ENCODE measurements at places on chromosomes 5 and 9.

DNA sequence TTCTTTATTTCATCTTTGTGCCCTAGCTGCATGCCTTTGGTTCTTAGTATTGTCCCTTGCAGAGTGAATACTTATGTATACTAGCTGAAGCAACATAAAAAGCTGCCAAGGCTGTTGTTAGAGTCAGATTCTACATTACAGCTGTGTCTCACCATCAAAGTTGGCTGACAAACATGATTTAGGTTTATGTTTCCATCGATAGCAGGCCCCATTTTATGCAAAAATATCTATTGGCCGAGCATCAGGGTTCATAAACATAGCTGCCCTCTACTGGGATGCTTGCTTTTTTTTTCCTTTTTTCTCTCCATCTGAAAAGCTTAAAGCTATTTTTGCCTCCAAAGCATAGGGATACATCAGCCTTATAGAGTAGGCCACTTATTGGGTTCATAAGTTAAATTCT is 68.0 kb downstream of the FAM174A start:
- DNase-seq, result no peak

GRCh38 chr5:140547508-140548299 is at the start of gene EIF4EBP3:
TSS of gene EIF4EBP3 (plus strand) at chr5:140547662. CDS start at chr5:140547738, 76 bp downstream.
- peak; percentile 90 for DNase-seq

DNA sequence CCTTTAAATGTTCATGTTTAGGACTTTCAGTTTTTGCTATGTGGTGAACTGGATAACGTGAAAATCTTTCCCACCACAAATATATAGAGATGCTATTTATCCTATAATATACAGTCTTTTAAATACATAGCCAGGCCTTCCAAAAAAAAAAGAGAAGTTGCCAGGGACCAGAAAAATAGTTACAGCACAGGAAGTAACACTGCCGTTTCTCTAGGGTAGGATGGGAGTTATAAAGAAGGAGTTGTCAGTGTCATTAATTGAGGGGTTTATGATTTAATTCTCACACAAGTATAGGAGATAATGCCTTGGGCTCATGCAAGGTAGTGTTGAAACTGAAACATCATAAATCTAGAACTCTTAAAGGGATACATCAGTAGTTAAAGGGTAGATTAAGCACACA is 83.9 kb downstream of the LRRC70 start:
- DNase-seq, result no peak

DNA sequence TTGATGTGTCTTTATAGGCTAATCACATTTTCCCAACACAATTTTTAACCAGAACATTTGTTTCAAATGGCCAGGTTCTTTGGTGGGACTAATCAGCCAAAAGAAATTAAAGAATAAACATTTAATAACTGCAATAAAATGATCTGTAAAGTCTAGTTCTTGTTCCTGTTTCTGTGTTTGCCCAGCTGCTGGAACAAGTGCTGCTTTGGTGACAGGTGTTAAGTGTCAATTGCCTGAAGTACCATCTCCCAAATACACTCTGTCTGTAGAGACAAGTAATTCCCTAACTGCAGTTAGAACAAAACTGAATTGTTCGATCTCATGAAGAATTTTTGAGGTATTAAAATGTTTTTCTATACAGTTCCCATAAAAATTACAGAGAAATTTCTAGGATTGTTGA is 402.3 kb upstream of the CHD1 start:
- no peak for DNase-seq

- DNase-seq, result peak; percentile 85
Observed at GRCh38 chr5:34656001-34656699, at the start of gene RAI14. TSS of gene RAI14 (plus strand) at chr5:34656328. CDS start at chr5:34686920, 30,592 bp downstream.

DNA sequence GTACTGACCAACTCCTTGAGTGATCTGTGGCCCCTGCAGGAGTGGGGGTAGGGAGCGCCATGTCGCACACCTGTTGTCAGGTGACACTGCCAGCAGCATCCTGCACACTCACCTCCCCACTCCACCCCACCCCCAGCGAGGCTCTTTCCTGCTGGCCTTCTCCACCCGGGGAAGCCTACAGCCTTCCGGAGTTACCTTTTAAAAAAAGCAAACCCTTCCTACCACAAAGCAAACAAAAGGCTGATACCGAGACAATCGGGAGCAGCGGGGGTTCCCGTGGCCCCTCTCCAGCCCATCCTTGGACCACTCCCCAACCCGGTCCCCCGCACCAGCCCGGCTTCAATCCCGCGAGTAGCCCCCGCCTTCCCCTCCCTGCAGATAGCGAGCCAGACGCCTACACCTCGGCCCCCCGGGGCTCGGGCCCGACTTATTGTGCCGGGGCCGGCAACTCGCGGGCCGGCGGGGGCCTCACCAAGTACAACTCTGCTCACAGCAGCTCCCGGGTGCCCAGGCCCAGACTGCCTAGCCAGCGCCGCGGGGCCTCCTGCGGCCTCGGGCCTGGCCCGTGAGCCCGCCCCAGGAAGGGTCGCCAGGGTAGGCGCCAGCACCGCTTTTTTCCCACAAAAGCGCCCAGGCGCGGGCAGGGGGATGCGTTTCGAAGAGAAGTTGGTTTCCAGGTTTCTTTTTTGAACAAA is 724 bp downstream of the MACROH2A1 start:
- DNase-seq, result no peak

DNA sequence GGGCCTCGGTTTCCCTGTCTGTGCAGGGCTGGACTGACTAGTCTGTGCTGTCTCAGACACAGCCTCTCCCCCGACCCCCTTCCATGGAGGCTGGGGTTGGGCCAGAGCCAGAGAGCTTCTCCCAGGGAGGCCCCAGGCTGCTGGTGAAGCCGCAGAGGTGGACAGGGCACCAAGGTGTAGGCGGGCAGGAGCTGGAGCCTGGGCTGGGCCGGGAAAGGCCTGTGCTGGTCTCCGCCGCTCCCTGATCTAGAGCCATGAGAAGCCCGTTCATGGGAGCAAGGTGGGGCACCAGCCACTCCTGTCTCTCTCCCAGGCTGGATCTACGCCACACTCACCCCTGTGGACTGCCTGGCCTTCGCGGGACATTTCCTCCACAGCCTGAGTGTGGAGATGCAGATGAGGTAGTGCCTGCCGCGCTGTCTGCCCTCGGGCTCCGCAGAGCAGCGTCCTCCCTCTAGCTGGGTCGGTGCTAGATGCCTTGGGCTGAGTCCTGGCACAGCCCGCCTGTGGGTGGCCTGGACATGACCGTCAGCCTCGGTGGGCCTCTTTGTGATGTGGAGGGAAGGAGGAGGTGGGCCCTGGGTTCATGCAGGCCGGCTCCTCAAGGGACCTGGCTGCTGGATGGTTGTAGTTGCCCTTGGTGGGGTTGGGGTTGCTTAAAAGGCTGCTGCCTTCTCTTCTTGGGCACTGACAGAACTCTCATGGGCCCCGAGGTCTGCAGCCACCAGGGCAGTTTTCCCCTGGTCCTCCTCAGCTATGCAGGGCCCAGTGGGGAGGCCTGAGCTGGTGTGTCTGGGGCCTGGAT is 79.4 kb downstream of the PHF2 start:
- no peak for DNase-seq

GRCh38 chr5:42919600-42919999 is 107.9 kb upstream of the SELENOP start:
- DNase-seq, result no peak

GRCh38 chr5:154538492-154538891 is 60.5 kb upstream of the HAND1 start:
- DNase-seq, result no peak

DNA sequence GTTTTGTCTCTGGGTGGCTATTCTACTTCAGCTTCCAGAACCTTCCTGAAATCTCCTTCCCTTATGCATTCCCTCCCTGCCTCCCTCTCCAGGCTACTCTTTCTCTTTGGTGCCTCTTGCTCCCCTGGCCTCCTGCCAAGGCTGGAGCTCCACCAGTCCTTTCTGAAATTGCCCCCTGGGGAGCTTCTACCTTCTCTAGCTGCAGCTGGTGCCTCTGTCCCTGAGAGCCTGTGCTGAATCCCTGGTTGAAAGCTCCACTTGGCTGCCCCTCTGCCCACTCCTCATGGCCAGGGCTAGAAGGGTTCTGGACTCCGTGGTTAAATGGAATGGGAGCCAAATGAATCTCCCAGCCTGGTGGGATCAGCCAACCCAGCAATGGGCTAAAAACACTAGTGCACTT is 80.1 kb downstream of the COL15A1 start:
- DNase-seq, result peak; percentile 81

GRCh38 chr5:96963267-96963666 is 27.4 kb downstream of the LNPEP start:
- DNase-seq, result peak; percentile 72

GRCh38 chr5:98514215-98514614 is 259.2 kb upstream of the RGMB start:
- DNase-seq, result peak; percentile 28

DNA sequence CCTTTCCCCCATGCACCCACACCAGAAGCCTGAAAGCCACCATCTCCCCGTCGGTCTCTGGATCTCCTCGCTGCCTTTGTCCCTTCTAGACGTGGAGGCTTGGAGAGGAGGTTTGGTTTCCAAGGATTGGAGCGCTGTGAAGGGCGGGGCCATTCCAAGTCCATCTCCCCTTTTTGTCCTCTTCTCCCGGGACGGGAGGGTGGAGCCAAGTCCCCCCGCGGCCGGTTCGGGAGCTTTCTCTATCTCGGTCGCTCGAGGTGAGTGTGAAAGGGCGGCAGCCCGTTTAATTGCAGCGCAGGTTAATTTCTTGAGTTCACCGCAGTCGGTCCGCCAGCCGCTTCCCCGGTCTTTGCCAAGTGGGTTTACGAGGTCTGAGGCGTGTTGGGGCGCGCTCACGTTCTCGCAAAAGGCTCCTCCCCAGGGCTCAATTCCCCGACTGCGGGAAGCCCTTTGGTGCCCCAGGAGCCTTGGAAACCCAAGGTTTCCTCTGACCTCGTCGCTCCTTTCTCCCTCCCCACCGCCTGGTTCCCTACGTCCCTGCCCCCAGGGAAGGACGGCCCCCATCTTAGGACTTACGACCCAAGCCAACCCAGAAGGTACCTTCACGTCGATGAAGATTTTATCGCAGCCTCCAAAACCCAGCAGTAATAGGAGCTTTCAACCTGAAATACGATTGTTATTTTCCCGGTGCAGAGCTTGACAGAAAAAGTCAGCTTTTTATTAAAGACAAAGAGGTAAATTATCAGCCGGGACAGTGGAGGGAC is 2.8 kb upstream of the ZNF462 start:
- DNase-seq, result peak; percentile 32

GRCh38 chr5:52893105-52893504 is 96.0 kb upstream of the ITGA2 start:
- peak; percentile 70 for DNase-seq

DNA sequence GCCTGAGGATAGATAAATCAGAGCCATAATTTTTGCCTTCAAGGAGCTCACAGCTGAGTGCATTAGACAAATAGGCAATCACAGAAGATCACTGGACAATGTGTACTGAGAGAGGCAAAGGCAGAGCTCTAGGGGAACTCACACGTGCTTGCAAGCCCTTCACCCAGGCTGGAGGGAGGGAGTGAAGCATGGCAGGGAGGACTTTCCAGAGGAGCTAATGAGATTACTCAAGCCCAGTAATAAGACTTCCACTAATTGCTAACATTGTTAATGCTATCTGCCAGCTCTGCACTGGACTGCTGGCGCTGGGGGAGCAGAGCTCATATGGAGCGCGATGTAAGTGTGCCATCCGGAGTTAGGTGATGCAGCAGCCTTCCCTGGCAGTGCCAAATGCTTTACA is 408.4 kb downstream of the NTRK2 start:
- DNase-seq, result no peak

DNA sequence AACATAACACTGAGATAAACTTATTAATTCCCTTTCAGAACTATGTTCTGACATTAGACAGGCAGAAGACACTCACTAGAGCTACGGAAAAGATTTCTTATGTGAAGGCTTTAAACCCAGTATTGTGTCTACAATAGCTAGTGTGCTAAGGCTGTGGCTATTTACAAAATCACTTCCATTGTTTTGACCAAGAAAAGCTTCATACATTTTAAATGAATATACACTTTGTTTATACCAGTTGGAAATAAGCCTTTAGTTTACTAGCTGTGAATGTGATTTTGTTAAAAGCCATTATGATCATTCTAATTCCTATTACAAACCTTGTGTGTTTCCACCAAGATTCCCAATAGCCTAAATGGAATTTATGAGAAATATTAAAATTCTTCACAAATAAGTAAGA is 83.0 kb downstream of the AGTPBP1 start:
- DNase-seq, result no peak

GRCh38 chr9:100848726-100849125 is 179.8 kb upstream of the PLPPR1 start:
- DNase-seq, result no peak

DNA sequence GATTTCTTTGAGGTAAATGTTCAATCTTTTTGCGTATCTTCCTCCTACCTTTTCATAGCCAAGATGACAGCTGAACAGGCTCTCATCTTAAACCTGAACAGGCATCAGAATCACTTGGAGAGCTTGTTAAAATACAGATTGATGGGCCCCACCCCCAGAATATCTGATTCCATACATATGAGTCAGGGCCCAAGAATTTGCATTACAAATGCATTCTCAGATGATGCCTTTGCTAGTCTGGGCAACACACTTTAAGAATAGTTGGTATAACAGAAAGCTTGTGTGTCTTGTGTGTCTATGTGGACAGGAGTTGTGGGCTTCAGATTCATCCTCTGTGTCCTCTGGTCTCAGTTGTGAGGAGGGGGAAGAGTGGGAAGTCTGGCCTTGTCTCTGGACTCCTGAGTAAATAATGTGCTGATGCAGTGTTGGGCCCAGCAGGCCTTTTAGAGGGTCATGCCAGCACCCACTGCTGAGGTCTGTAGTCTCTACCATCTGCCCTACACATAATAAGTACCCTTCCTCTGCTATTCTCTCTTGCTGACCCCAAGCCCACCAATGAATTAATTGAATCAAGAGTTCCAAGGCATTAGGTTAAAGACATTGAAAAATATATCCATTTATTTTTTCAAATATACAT is 43.1 kb downstream of the PTCD2 start:
- peak; percentile 87 for DNase-seq

- DNase-seq, result peak; percentile 89
Observed at GRCh38 chr5:5342784-5343183, 79.7 kb upstream of the ICE1 start.

GRCh38 chr5:65151614-65152013 is 330.1 kb downstream of the ADAMTS6 start:
- DNase-seq, result no peak

- DNase-seq, result no peak
Observed at GRCh38 chr9:94140791-94141790, 56.8 kb downstream of the PTPDC1 start.

GRCh38 chr9:8491563-8491962 is 692.0 kb upstream of the DMAC1 start:
- DNase-seq, result no peak

GRCh38 chr5:147613359-147613758 is 103.5 kb upstream of the DPYSL3 start:
- DNase-seq, result peak; percentile 54

Measured in fibroblast of skin of right quadriceps (primary cell).